ENCODE measurements at places on chromosomes 12 and 14.

DNA sequence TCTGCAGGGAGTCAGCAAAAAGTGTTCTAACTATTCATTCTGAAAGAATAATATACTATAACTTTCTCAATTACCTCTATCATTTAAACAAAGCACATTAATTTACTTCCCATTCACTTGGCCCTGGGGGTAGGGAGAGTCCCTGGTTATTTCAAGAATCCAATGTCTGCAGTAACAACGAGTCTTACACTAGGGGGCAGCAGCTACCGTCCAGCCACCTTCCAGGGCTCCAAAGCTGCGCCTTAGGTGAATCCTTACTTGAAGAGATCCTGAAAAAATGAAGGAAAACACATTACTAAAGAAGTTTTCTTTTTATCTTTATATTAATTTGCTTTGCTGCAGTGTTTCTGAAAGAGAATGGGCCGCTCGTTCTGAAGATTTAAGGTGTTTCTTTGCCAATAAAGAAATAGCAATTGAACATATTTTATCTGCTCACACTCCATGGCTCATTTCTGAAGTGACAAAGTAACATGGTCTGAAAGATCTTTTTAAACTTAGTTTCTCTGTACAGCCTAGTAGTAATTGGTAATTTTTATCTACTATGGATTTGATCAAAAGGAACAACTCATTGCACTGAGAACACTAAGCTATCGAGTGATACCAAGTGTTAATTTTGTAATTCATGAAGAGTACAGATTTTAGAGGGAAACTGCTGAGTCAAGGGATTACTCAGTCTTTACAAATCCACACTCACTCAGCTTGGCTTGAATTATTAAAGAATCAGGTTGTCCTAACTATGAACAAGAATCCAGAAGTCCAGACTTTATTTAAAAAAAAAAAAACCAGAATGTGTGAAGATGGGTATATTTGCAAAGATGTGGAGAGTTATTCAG, 27.6 kb downstream of the BHLHE41 start:
- DNase-seq, result peak; percentile 71

DNA sequence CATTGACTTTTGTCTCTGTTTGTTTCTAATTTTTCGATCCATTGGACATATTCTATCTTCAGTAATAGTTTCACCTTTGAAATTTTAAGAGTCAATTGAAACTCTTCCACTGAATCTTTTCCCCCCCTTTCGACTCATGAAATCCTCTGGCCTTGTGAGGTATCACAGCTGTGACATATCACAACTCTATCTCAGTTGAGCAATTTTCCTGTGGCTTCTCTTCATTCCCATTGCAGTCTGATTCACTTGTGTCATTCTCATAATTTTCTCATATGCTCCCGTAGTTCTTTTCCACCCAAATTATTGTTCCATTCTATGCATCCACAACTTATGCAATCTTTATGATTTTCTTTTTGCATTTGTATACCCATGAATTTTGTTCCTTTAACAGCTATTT, 261.6 kb downstream of the DACT1 start:
- DNase-seq, result no peak

DNA sequence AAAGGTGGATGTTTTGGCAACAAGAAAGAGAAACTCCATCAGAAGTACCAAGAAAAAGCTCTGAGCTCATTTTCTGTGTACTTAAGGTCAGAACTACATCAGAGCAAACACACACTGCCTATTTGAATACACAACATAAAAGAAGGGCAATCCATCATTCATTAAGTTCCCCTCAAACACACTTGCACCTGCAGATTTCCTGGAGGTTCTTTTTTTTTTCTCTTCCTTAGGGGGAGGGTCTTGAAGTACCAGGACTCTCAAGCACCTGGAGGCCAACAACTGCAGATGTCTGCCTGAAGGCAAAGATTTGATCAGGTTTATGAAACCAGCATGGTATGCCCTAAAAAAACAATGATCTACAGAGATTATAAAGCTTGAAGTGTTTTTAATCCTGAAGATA, 26.1 kb upstream of the PTHLH start:
- no peak for DNase-seq

DNA sequence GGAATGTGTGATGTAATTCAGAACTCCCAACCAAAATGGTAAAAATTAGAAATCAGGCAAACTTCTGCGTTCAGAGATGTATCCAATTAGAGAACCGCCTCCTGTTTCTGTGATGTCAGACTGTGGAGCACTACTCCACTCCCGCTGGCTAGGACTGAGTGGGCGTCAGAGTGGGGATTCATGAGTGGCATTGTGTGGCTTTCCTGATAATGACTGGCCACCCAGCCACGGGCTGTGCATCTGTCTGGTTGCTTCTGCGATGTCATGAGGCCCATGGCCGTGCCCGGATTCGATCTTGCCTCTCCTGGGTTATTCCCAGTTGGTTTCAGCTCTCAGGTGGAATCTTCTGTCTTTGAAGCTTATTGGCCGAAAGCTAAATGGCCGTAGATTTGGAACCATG, 87.1 kb upstream of the KCNA1 start:
- no peak for DNase-seq

DNA sequence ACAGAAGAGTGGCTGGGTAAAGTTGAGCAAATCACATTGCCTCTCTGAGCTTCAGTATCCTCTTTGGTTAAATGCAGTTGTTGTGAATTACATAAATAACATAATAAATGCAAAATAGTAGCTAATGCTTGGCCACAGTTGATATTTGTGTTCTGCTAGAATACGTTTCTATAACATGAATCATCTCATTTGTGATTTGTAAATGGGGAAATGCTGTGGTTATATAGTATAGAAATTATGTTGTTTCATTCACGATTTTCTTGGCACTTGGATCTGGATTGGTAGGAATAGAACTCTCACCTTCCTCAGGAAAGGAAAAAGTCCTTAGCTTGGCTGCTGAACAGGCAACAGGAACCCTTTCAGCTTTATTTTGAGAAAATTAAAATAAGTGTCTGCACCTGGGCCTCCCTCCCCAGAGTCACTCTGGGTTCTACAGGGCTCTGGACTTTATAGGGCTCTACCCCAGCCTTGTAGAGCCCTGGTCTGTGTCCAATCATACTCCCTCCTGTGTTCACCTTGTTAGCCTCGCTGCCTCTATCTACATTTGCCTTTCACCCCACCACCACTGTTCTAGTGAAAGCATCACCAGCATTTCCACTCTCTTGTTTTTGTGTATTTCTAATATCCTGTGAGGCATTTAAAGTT, 107.7 kb upstream of the BCAT1 start:
- DNase-seq, result no peak

- no peak for DNase-seq
Measured at GRCh38 chr12:11638315-11638916, 11.1 kb upstream of the ETV6 start.

- peak; percentile 57 for DNase-seq
Measured at GRCh38 chr14:38721822-38722431, 381.1 kb downstream of the SEC23A start.

DNA sequence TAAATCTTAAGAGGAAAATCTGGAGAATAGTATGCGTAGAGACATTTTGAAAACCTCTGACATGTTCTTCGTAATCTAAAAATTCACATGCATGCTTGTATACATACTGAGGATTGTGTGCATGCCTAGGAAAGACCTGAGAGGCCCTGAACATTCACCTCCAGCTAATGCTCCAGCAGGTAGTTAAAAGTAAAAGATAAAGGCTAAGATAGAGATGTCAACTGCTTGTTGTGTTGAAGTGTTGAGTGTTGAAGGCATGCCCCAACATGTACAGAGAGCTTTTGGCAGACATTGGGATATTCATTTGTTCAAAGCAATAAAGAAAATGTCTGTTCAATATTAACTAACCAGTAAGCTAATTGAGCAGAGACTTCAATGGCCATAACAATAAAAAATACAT, 118.6 kb upstream of the SYT1 start:
- DNase-seq, result no peak

GRCh38 chr14:38127784-38128183, 79.9 kb upstream of the SSTR1 start:
- DNase-seq, result no peak

DNA sequence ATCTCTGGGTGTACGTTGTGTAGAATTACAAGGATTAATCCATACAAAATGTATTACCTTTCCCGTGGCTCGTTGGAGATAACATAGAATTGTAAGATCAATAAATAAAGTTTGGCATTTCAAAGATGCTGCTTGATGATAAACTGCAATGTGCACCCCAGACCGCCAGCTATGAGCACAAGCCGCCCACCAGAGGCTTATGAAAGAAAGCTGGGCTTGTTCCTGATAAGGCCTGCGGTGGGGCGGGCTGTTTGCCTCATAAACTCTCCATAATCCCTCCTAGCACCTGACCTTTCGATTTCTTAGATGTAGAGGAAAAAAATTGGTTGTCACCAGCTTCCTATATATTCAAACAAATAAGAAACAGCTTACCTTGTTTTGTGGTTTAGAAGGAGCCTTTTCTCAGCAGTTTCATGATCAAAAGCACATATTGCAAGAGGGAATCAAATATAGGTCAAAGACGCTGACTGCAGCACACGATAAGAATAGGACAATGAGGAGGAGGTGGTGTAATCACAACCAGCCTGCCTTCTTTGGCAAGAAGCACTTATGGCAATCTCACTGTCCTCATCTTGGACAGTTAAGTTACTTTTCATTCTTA, 293.6 kb downstream of the RMST start:
- no peak for DNase-seq

DNA sequence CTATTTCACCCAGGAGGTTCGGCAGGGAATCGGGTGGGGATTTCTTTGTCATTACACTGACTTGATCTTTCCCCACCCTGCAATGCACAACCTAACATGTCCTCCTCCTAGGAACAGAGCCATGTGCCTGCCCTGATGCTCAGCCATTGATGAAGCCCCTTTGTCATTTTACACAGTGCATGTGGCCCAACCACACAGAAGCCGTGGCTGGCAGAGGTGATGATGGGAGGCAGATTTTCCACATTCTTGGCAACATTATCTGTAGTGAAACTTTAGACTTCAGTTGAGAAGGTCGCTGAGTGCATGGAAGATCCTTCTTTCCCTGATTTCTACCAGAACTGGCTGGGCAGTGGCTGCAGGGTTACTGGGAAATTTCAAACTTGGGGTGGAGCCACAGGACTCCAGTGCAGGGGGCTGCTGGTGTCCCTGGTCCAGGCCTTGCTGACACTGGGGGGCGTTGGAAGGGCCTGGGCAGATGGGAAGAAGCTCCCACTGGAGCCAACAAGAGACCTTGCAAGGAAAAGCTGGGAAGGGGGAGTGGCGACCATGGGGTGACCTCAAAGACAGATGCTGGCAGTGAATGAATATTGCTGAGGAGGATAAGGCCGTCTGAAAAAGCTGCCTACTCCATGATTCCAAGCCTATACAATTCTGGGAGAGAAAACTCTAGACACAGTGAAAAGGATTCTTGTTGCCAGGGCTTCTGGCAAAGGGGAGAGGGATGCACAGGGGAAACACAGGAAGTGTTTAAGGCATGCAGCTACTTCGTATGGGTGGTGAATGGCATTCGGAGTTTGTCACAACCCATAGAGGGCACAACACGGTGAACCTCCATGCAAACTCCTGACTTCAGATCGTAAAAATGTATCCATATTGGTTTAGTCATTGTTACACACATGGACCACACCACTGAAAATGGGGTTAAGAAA, 41.8 kb upstream of the P2RX7 start:
- DNase-seq, result no peak

- DNase-seq, result no peak
Measured at GRCh38 chr12:52004042-52004648, 2.6 kb upstream of the TAMALIN start.

GRCh38 chr12:47851303-47851952, 31.7 kb upstream of the HDAC7 start:
- no peak for DNase-seq

GRCh38 chr12:49537231-49537751, 1.5 kb upstream of the KCNH3 start:
- DNase-seq, result no peak

GRCh38 chr14:96362071-96362964, 823 bp downstream of the ATG2B start:
- peak; percentile 78 for DNase-seq

DNA sequence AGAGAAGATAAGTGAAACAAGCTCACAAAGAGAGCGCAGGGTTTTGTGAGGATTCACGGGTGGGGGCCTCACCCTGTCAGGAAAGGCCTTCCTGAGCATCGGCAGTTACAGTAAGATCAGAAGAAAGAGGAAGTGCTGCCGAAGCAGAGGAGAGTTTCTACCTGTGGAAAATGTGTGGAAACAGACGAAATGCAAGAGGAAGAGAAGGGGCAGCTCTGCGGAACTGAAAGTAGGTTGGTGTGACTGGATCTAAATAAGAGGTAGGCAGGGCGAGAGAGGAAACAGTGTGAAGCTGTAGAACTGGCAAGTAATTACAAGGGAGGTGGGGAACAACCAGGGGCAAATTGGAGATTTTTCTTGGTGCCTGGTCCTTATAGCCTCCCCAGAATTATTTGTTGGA, 2.6 kb downstream of the GPR68 start:
- peak; percentile 74 for DNase-seq

GRCh38 chr12:32494656-32495055, 95.3 kb downstream of the FGD4 start:
- no peak for DNase-seq

DNA sequence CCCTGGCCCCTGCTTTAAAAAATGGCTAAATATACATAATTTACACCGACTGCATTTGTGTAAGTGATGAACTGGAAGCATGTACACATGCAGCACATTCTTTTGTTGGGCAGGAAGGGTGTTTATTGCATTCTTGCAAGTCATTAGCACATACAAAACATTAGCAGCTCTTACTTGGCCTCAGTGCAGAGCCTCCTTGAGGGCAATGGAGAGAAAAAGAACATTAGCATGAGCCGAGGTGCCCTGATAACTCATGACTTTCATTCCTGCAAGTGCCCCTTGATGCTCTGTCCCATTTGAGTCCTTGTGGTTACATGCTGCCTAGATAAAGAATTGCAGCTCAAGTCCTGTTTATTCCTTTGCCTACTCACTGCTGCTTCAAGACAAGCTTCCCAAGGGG, 61.9 kb downstream of the PAX9 start:
- no peak for DNase-seq

GRCh38 chr14:102318781-102319276, 717 bp upstream of the ZNF839 start:
- no peak for DNase-seq

DNA sequence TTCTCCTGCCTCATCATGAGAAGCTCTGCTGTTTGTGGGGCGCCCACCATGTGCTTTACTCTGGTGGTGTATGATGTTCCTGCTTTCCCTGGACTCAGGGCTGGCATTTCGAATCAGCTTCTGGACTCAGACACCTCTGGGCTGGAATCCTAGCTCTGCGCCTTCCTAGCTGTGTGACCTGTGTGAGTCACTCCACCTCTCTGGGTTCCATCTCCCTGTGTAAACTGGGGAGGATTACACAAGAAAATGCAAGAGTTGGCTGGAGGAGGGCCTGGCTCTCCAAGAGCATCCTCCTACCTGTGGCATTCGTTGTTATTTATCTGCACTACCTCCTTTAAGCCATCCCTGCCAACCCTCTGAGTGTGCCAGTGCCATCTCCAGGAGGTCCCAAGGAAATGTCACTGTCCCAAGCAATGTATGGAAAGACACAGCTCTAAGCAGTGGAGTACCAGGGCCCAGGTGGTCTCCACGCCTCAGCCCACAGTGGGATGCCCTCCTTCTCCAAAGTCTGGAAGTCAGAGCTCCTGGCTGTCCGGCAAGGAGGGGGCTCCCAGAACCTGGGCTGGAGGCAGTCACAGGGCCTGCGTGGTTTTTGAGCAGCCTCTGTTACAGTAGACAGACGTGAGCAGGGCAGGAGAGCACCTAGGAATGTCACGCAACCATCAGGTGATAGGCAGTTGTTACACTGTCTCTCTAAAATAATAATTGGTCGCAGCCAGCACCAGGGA, 7.3 kb upstream of the TNFAIP2 start:
- no peak for DNase-seq

- no peak for DNase-seq
Measured at GRCh38 chr12:54258201-54258681, 21.7 kb downstream of the CBX5 start.

- no peak for DNase-seq
Measured at GRCh38 chr12:76848132-76848531, 30.7 kb downstream of the CSRP2 start.

All from activated CD4-positive, alpha-beta T cell treated with anti-CD3 and anti-CD28 coated beads, Interleukin-2, Interleukin-6, amounts not matched to agents 100 ng/mL and 50 ng/mL, durations not matched to agents 16 hours and 8 hours (primary cell).